T follicular helper cell (primary cell): ENCODE measurements at places on chromosomes 7 and 10.

DNA sequence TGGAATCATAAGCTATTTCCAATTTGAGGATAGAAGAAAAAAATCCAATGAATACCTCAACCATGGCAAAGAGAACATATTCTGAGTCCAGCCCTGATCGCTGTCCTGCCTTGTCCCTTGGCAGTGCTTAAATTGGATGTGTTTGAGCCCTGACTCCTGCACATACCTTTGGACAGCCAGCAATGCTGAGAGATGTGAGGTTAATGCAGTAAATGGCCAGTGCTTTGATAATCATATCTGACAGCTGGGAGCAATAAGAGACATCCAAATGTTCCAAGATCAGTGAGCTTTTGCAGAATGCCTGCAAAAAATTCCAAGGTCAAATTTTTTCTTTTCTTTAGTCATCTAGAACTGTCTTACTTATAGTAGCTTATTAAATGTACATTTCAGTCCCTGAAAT is 80.1 kb upstream of the LRRC17 start:
- no peak for DNase-seq

- no peak for DNase-seq
These were observed 109.3 kb downstream of the ICA1 start for GRCh38 chr7:8152489-8153192.

GRCh38 chr10:12287772-12288171 is 61.6 kb upstream of the CAMK1D start:
- DNase-seq: no peak

DNA sequence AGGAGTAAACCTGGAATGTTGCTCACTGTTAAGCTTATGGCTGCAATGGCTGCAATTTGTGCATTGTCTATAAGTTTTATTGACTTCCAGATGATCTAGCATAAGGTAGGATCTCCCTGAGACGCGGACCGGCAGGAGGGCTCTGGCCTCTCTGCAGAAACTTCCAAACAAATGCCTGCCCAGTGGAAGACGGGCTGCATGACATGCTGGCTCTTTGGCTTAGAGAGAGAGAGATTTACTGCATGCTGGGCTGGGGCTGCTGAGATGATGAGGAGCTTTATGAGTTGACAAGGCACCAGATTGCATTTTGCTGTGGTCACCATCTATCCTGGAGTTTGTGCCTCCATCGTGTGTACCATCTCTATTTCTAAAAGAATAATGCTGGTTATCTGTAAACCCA is 193.2 kb downstream of the GALNT17 start:
- DNase-seq: no peak

DNA sequence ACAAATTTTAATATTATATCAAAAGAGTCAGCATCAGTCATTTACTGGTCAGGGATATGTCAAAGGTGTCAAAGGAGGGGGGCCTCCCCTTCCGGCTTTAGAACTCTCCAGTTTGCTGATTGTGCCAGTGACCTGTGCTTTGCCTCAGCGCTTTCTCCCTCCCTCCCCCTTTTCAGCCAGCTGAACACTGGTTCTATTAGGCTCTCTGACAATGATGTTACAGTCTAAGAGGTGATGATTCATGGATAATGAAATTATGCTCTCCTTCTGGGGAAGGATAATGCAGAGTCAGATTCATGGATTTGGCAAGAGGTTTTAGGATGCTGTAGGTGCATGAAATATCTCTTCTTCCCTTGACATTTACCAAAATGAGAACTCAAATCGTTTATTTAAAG is 6.1 kb downstream of the LRRTM3 start:
- no peak for DNase-seq
